ENCODE measurements at places on chromosomes 5 and 9.
A peak's percentile ranks its signal among the peaks of the same experiment; 100 is the strongest.

DNA sequence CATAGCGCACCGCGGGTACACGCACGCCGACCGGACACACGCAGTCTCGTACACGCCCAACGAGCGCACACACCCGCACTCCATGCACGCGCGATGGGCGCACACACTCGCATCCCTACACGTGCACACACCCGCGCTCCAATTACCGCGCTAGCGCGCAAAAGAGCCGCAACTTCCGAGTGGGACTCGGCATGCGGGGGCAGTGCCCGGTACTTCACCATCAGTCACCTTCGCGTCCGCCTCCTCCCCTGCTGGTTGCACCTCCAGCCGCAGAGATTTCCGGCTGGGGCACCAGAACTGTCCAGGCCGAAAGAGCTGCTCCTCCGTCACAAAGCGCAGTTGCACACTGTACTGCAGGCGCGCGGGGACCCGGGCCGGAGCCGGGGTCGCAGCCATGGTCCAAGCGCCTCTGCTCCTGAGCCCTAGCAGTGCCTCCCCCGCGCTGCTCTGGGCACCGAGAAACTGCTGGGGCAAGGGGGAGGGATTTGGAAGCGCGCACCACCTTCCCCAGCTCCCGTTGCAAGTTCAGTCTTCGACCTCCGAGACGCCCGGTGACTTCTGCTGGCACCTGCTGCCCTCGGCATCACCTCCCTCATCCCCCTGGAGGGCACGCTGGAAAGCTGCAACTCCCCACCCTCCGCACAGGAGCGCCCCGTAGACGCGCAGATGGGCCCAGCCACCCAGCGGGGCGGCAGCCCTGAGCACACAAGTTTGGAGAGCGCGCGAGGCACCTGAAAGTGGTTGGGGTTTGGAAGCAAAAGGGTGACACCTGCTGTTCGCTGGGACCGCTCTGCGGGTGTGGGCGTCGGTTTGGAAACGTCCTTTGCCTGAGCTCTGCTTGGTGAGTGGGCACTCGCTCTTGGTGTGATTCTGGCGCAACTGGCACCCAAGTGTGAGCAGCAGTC, 337.4 kb upstream of the PUM3 start:
- DNase-seq: peak; percentile 4

DNA sequence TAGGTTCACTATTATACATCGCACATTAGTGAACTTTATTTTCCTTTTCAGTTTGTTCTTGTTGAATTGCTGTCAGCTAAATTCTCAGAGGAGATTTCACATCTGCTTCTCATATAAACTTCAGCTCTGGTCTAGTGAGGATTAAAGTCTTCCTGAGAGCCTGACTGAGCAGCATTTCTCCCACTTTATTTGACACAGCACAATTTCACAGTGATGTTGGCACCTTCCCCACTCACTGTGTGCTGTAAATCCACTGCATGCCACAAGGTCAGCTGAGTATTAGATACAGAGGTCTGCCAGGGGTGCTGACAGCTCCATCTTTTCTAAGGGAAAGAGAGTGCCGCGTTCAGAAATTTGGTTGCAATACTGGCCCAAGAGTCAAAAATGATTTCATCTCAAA, 567.4 kb downstream of the PRR16 start:
- no peak for DNase-seq

- peak; percentile 66 for DNase-seq
Measured at GRCh38 chr5:181224390-181225229, 1.5 kb downstream of the TRIM41 start.

GRCh38 chr5:88287846-88288527, 19.3 kb upstream of the TMEM161B start:
- DNase-seq: no peak

GRCh38 chr9:13278368-13279246, 885 bp downstream of the MPDZ start:
- no peak for DNase-seq

DNA sequence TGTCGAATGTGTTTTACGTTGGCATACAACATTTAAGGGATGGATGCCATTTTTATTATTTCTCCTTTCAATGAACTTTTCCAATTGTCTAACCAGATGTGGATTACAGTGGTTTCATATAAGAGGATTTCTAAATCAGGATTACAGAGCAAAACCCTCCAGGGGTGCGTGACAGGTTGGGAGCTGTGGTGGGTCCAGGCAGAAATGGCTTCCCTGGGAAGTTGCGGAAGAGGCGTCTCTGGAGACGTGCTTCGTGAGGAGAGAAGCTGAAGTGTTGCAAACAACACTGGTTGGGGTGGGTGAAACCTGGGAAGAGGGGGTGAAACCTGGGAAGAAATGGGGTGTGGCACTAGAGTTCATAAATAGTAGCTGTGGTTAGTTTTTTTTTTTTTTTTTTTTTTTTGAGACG, 4.5 kb upstream of the RPL26L1 start:
- no peak for DNase-seq

- peak; percentile 44 for DNase-seq
Measured at GRCh38 chr9:135480071-135480939, 723 bp downstream of the PPP1R26 start.

DNA sequence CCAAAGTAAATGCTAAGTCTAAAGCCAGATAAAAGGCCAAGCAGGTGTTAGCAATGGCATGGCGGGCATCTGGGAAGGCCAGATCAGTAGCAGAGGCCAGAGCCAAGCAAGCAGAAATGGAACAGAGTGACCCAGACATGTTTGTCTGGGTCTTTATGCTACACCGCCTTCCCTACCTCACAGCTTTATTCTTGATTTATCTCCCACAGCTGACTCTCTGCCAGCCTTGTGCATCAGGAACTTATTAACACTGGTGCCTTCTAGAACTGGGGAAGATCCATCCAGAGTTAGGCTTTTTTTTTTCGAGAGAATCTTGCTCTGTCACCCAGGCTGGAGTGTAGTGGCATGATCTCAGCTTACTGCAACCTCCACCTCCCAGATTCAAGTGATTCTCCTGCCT, 112.5 kb upstream of the SLC44A1 start:
- no peak for DNase-seq

DNA sequence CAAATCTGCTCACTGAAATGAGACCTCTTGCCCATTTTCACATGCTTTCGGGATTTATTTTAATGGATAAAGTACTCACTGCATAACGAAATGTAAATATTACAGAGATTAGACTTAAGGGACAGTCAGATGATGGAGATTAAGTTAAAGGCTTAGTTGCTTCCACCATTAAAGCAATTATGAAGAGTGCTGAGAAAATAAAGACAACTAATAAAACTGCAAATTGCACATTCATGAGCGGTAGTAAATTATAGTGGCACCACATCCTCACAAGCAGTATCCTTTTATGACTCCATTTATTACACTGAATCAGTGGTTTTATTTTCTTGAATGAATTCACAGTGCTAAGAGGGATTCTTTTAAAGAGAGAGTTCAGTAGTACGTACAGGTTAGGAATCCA, 76.2 kb upstream of the TMED7 start:
- no peak for DNase-seq

DNA sequence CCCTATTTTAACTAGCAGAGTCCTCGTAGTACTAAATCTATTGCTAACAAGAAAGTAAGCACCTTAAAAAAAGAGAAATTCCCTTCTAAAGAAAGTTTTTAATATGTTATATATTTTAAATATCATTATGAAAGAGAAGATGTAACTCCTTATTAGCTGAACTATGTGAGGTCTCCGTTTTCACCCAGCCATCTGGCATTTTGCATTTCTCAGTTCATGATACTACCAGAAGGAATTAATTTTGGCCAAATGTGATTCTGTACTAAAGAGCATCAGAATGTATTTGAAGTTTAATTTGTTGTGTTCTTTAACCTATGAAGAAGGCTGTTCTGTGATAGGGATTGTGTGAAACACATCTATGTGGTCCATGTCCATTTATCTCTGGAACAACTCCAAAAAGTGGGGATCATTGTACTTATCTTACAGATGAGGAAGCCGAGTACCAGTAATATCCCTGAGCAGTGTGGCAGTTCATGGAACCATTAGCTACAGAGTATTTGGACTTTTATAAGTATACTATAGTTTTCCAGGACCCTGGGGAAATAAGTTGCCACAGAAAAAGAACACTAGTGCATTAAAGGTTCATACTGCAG, 29.8 kb downstream of the TNFAIP8 start:
- DNase-seq: no peak

DNA sequence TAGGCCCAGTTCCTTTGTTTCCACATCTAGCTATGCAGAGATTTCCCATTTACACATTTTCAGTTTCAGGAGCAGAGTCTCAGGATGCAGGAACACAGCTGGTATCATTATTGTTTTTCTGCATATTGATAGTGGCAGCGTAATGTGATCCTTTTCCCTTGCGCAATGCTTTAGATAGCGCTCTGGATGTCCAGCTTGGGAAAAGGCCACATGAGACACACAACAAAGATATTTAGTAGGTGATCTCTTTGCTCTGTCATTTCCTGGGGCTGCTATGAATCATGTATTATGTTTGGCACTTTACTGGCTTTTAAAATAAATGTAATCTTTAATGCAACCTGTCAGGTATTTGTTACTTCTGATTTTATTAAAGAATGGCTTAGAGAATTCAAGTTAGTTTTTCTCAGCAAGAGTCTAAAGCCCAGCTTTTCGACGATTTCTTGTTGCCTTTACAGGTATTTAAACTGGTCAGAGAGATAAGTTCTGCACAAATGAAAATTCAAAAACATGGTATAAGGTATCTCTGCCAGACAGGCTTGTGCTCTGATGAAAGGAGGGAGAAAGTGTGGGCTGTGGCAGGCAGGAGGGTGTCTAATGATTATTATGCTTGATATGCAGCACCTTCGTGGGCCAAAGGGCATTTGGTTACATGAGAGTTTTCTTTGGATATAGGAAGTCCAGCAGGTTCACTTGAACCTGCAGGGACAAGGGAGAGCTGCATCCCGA, 42.2 kb downstream of the PTTG1 start:
- DNase-seq: no peak

DNA sequence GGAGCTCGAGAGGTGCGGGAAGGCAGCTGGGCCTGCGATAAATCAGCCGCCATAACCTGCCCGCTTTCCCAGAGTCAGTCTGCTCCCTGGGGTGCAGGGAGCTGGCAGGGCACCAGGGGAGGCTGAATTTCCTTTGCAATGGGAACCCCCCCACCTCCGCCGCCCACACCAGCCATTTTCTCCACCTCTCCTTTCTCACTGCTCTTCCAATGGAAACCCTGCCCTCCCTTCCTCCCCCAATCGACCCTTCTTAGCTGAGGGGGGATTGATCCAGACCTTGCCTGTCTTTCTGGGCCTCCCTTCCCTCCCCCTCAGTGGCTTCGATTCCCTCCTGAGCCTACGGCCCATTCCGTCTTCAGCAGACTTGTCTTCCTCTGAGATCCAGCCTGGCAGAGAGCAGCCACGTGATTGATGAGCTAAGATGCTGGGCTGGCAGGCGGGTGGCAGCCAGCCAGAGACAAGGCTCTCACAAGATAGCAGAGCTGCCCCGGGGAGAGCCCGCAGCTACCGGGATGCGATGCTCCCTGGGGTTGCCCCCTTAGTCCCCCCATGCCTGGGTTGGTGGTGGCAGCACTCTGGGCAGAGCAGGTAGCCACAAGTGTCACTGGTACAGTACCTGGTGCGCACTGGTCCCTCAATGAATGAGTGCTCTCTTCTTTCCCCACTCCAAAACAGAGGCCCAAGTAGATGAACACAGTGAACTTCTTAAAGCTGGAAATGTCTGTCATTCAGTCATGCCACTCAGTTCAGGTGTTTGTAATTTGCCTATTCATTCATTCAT, 53.7 kb upstream of the FABP6 start:
- DNase-seq: no peak

DNA sequence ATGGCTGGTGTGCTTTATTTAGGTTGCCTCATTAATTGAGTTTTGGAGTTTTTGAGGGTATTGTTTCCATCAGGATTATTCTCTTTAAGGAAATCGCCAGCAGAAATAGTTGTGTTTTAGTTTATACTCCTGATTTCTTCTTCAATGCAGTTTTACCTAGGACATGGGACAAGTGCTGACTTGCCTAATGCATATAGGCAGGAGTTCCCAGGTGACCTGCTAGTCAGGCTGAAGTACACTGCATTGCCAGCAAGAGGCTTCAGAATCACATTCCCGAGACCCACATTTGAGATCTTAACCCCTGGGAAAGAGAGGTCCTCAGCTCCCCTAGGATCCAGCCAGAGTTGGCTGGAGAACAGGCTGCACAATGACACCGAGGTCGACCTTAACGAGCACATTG, 1.5 kb upstream of the OR1N2 start:
- no peak for DNase-seq

DNA sequence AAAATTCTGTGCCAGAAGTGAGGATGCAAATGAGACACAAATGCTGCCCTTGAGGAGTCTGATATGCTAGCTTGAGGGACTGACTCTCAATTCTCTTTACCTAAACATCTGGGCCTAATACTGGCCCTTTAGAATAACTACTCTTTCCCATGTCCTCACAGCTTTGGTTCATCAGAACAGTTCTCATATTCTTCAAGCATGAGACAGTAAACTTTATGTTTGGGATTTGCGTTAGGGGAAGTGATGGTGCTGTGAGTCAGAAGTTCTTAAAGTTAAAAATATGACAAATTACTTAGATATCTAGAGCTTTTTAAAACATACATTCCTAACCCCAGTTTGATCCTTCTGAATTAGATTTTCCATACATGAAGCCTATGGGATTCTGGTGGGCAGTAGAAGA, 665.0 kb upstream of the RGMB start:
- no peak for DNase-seq

DNA sequence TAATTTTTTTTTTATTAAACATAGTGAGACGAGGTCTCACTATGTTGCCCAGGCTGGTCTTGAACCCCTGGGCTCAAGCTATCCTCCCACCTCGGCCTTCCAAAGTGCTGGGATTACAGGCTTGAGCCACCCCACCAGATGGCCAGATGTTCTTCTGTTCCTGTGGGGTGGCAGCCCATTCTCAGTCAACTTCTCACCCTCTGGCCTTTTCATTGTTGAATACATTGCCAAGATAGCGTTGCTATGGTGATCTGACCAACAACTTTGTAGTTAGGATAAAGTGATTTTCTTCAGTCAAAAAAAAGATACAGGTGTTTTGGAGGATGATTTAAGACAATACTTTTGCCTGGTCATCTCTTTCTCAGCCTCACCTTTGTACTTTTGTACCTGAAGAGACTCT, 109.1 kb downstream of the EGFLAM start:
- no peak for DNase-seq

DNA sequence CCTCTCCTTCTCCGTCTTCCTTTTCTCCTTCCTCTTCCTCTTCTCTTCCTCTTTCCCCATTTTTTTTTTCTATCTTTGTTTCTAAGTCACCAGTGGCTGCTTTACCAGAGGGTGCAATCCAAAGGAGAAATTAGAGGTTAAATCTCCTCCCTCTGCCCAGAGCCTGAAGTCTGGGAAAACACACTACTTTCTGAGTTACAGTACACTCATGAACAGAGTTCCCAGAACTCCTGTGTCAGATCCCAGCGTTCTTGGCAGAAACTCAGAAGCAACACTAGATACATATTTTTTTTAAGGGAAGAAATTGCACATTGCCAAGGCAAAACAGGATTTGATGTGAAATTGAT, 189.0 kb downstream of the SNCAIP start:
- no peak for DNase-seq

Data from B cell (primary cell).